ENCODE measurements at places on chromosomes 16 and 17.

DNA sequence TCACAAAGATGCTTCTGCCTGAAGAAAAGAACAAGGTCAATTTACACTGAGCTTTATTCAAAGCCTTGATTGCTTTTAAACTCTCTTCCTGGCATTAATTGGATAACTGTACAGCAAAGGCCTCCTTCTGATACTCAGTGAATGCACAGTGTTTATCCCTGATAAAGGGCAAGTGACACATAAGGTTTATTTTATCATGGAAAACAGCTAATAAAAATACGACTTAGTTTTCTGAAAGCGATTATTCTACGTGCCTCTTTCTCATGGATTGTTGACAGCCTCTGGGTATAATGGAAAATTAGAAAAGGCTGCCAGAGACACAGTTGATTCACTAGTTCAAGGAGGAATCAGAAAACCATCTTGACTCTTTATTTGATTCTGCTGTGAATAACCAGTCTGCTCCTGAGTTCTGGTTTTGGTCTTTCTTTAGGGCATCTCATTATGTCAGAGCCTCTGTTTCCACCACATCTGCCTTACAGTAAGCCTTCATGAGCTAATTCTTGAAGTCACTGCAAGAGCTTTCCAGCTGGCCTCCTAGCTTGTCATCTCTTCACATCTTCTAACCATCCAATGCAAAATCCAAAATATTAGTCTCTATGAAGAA, 212.9 kb downstream of the CNTNAP4 start:
- DNase-seq = no peak

- no peak for DNase-seq
Measured at GRCh38 chr17:64974750-64975317, 55.6 kb upstream of the LRRC37A3 start.

GRCh38 chr16:21001262-21001661, 100.7 kb downstream of the LYRM1 start:
- DNase-seq = no peak

- no peak for DNase-seq
Measured at GRCh38 chr17:36818134-36818825, 119.0 kb upstream of the LHX1 start.

DNA sequence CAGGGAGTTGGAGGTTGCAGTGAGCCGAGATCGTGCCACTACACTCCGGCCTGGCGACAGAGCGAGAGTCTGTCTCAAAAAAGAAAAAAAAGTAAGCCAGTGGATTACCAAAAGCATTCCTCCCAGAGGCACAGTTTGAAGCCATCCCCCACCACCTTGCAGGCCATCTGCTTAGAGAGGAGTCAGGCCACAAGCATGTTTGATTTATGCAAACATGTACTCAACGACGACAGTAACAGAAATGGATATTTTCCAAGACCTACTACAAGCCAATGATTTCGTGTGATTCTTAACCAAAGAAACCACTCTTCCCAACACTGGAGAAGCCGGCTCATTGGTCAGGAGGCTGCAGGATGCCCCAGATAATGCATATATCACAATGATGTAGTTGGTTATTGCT, 34.8 kb downstream of the MYH13 start:
- no peak for DNase-seq

DNA sequence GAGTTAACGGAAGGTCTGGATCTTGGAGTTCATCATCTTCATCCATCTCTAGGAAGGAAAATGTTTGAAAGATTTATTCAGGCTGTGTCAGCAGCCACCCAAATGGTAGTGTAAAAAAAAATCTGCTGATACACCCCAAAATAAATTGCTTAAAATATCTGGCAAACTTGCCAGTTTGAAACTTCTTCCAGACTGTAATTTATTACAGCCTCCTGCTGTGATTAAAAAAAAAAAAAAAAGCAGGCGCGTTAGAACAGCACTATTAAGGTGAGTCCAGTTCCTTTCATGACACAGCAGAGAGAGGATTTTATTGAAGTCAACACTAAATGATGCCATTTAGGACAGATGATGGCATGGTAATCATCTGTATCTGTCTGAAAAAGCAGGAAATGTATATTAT, 140.6 kb upstream of the CORO6 start:
- no peak for DNase-seq
